ENCODE measurements at places on chromosomes 6 and 20. TPM values are rescaled to one million over a fixed set of nuclear protein-coding genes. Genes with fewer than 3 reads are reported as not detected.

GRM1 gene
- total RNA-seq, result not detected

C6orf15 gene
- total RNA-seq, result not detected

WFDC5 gene
- total RNA-seq, result not detected

HCRTR2 gene
- not detected for total RNA-seq

KIF6 gene
- total RNA-seq, result not detected

SRSF12 gene
- total RNA-seq, result 0.54 TPM

MACROD2 gene
- not detected for total RNA-seq

CYP39A1 gene
- not detected for total RNA-seq

MAP3K4 gene
- 7.8 TPM for total RNA-seq

ROS1 gene
- not detected for total RNA-seq

CLDN20 gene
- not detected for total RNA-seq

TNFRSF6B gene
- total RNA-seq, result 1.8 TPM

LGSN gene
- total RNA-seq, result not detected

XKR7 gene
- not detected for total RNA-seq

MUC21 gene
- total RNA-seq, result not detected

SIRPB1 gene
- total RNA-seq, result 2.2 TPM

HTR1E gene
- not detected for total RNA-seq

CRISP3 gene
- total RNA-seq, result not detected

MTFR2 gene
- total RNA-seq, result 0.90 TPM

All from cardiac atrium fibroblast (primary cell).